Activated naive CD8-positive, alpha-beta T cell treated with anti-CD3 and anti-CD28 coated beads, Interleukin-2, amount 10 ng/mL, durations not matched to agents 7 days and 5 days (primary cell): ENCODE measurements at places on chromosomes 12 and 14.

GRCh38 chr14:21109377-21110138 lies 8.7 kb downstream of the TMEM253 start:
- DNase-seq: no peak

- no peak for DNase-seq
Measured at GRCh38 chr12:84692071-84692470, 220.5 kb downstream of the SLC6A15 start.

- DNase-seq: no peak
Measured at GRCh38 chr12:59717436-59717835, 121.6 kb downstream of the SLC16A7 start.

GRCh38 chr12:75848961-75849360 lies 182.6 kb downstream of the PHLDA1 start:
- no peak for DNase-seq

GRCh38 chr14:36818246-36818645 lies 156.6 kb downstream of the PAX9 start:
- no peak for DNase-seq

GRCh38 chr12:110813756-110814155 lies 33.0 kb upstream of the CCDC63 start:
- DNase-seq: no peak

DNA sequence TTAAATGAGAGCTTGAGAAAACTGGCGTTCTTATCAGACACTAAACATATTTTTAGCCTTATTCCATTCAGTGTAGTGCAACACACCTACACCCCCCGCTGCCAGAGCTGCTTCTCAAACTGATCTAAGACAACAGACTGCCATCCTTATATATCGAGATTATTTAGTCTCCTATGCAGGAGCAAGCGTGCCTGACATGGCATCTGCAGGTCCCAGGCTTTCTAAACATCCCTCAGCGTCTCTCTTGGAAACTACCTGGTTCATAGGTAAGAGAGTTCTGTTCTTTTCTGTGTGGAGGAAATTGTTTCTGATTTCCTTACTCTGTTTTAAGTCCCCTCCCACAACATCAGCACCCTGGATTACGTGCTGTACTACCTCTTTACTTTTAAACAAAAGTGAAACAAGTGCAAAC lies 117.1 kb upstream of the PTPRB start:
- no peak for DNase-seq

GRCh38 chr14:37899365-37899764 lies 303.9 kb downstream of the TTC6 start:
- no peak for DNase-seq

DNA sequence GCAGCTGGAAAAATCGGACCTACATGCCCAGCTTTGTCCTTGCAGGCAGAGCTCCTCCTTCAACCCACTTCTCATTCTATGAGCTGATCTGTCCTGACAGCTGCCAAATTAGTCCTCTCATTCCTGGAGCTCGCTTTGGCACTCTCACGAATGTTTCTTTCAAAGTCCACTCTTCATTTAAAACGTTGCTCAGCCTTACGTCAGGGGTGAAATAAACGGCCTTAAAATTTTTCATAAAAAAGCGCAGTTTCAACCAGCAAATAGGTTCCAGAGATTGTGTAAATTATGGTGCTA lies 120.9 kb upstream of the HIF1A start:
- DNase-seq: no peak

GRCh38 chr12:2998789-2999264 lies 39.6 kb downstream of the TEAD4 start:
- DNase-seq: no peak

DNA sequence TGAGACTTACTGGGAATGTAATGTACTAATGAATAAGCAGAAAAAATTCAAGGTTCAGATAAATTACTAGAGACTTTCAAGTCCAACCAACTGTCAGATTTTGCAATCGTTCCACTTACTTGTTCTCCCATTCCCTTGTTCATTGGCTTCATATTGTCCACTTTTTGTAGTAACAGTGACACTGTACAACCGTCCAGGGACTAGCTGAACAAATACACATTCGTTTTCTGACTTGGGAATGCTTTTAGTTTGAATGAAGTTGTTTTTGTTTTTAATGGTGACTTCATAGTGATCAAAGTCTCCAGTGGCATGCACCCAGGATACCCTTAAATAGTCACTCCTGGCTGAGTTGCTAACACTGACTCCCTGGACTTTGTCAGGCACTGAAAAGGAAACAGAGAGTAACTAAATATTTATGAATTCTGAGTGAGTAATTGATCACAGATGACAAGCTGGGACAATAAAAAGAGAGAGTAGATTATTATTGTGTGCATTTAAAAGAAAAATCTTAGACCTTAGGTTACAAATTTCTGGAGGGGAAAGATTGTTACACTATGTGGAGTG lies 65.4 kb downstream of the PTPRB start:
- DNase-seq: no peak

DNA sequence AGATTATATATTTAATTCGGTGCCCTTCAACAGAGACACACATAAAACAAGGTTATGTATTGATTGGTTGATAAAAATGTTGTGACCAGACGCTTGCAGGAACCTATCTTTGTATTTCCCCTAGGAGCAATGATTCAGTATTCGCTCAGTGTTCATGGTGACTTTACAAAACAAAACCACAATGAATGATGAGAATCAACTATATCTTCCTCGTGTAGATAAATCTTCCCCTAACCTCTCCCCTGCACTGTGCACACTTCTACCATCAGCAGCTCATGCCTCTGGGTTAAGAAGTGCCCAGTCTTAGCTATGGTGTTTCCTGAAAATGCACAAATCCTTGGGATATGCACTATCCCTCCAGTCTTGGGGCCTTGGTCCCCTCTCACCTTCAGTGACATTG lies 16.3 kb downstream of the RIN3 start:
- DNase-seq: no peak

DNA sequence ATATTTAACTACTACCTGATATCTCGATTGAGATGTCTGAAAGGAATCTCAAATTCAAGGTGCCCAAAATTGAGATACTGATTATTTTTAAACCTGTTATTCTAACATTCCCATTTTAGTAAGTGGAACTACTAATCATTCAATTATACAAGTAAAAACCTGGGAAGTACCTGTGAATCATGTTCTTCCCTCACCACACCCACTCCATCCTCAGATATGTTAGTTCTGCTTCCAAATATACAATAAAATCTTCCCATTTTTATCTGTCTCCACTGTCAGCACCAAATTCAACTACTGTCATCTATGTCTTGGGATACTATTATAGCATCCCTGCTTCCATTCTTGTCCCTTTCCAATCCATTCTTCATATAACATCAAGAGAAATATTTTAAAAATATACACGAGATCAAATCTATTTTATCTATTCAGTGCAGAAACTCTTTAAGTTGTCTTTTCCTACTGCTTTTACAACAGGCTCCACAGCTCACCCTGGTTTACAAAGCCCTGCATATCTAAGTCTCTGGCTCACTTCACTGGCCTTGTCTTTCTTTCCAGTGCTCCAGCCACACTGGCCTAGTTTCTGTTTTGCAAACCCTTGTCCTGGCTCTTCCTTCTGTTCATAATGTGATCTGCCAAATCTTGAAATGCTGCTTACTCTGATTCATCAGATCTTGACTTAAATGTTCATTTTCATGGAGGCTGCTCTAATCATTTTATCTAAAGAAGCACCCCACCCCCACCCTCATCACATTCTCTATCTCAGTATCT lies 122.3 kb downstream of the PTPRR start:
- DNase-seq: no peak

DNA sequence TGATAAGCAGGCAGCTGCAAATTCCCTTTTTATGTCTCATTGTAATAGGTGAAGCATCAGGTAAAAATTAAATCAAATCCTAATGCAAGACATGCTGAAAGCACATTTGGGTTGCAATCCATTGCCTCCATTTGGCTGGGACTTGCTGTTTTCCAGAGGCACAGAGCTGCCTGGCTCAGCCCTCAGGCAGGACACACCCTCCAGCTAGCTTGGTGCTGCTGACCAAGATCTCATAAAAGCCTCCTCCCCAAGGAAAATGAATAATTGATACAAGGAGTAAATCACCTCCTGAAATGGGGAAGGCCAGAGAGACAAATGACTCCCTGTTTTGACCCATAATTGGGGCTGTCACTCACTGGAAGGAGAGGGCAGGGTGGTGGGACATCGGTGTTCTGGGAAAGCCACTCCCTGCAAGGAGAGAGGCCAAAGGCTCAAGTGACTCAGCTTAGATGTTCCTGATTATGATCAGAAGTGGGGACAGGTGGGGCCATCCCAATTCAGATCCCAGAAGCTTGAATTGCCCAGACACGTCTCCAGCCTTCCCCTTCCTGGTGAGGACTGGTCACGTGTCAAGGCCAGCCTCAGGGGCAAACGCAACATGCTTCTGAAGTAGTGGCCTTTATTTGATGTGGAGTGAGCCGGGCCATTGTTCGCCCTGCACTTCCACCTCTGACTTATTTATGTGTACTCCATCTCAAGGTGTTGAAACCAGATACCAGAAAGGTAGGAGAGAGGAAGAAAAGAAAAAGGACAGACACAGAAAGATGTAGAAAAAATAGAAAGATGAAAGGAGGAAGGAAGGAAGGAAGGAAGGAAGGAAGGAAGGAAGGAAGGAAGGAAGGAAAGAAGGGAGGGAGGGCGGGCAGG lies 773.7 kb downstream of the BCL11B start:
- no peak for DNase-seq

- DNase-seq: no peak
Measured at GRCh38 chr12:76432733-76433132, 84.5 kb upstream of the BBS10 start.

DNA sequence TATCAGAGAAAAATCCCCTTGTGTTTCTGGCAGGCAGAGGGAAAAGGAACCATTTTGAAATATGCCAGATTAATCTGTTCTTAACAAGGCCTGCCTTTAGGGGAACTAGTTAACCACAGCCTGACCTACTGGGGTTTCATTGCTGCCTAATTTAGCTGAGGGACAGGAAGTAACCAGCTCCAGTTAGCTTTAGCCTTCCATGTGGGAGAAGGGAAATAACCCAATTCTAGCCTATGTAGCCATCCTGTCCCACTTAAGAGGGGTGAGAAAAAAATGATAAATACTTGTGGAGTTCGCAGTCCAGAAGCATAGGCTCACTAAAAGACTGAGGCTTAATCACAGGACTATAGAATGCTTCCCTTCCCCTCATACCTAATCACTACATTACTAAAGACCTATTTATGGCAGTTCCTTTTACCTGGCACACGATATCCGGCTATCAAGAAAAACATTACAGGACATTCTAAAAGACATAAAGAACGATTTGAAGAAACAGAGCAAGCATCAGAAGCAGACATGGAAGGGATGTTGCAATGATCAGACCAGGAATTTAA lies 22.8 kb downstream of the COX8C start:
- no peak for DNase-seq

DNA sequence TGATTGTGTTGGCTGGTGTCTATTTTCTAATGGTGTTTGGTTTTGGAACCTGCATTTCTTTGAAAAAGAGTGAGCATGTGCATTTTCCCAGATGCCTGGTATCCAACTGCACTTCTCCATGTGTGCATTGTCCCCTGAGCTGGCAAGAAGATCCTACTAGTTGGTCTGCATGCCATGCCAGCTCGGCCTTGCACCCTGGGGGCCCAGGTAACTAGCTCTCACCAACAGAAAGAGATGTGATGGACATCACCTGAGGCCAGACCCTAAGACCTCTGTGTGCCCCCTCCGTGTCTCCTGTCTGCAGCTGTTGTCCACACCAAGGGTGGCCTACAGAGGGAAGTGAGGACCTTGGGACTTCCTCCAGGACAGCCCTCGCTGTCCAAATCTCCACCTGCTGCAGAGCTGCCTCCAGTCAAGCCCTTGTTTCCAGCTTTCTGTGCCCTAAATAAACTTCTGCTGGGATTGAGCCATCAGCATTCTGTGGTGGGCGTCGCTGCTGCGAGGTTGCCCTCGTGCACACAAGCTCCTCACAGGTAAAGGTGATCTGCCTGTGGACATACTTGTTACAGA lies 30.1 kb upstream of the GPR132 start:
- DNase-seq: no peak

GRCh38 chr12:122111089-122111641 lies 32.6 kb downstream of the MLXIP start:
- DNase-seq: no peak

DNA sequence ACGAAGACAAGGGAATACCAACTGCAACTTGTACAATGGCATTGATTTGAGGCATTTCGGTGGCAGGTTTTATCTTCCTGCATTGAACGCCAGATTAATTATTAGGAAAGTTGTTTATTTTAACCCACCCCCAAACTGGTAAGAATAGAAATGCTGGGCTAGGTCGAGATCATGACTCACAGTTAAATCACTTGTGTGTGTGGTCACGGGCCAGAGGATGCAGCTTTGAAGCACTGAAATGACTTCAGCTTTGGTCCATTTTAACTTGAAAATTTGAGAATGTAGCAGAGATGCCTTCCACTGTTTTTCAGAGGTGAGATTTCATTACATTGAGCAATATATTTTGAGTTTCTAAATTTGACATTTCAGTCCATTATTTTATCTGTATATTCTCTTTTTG lies 23.6 kb upstream of the KCNH3 start:
- no peak for DNase-seq

- DNase-seq: no peak
Measured at GRCh38 chr14:32259368-32260013, 56.4 kb upstream of the RNU6-8 start.

GRCh38 chr12:72256725-72257124 lies 15.4 kb upstream of the TRHDE start:
- no peak for DNase-seq

DNA sequence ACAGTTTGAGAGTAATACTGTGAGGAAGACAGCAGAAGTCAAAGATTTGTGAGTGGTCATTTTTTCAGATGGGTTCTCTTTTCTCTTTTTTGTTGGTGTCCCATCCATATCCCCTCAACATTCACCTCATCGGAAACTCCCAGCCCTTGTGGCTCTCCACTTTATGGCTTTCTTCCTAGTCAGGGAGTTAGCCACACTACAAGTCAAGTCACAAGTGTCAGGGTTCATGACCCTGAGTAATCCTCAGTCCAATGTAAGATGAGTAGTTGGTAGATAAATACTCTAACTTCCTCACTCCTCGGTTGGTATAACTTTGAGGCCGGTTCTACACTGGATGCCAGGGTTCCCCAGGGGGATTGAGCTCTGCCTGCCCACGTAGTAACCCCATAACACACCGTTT lies 41.4 kb downstream of the PTGER2 start:
- no peak for DNase-seq

DNA sequence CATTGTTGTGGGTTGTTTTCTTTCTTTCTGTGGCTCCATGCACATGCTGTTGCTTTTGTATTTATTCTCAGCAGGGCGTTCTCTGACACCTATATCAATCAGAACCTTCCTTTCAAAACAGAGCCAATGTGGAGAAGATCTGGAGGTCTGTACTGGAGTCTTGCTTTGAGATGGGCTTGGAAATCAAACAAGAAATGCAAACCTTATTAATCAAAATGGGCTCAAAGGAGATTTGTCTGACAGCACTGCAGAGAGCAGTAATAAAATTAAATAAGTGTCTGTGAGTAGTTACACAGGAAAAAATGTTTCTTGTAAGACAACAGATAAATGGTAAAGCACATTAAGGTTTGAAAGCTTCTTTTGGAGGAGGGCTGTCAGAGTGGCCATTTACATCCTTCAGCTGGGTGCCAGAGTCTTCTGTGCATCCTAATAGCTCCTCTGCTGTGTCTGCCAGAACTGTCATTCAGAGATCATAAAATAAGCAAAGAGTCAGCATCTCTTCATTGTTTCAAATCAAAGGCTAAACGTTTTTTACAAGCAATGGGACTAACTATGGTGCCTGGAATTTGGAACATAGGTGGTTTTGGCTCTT lies 414.3 kb downstream of the NAV3 start:
- no peak for DNase-seq

- no peak for DNase-seq
Measured at GRCh38 chr12:15171012-15171655, 50.1 kb downstream of the RERG start.
